ENCODE measurements at places on chromosomes 4 and X.
A peak's percentile ranks its signal among the peaks of the same experiment; 100 is the strongest.

- DNase-seq: no peak
Measured at GRCh38 chr4:121597346-121597934, 99.3 kb downstream of the ANXA5 start.

DNA sequence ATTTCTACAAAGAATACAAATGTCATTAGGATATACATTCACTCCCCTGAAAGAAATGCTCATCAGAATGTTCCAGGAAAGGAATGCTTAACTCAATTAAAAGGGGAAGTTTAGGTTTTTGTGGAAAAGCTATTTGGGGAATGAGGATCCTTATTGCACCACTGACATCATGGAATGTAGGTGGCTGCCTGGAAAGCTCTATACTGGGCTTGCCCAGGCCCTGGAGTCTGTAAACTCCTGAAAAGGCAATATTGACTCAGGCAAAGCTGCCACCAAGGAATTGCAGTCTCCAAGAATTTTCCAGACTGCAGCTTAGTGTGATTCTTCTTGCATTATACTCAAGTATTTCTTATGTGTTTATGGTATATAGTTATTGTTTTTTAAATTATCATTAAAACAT, 15.7 kb downstream of the DAPP1 start:
- no peak for DNase-seq

- DNase-seq: peak; percentile 76
Measured at GRCh38 chr4:94577136-94577535, 125.4 kb downstream of the PDLIM5 start.

GRCh38 chr4:81165861-81166430, 49.1 kb downstream of the PRKG2 start:
- no peak for DNase-seq

GRCh38 chr4:122086338-122087065, 65.6 kb upstream of the BLTP1 start:
- peak; percentile 16 for DNase-seq

DNA sequence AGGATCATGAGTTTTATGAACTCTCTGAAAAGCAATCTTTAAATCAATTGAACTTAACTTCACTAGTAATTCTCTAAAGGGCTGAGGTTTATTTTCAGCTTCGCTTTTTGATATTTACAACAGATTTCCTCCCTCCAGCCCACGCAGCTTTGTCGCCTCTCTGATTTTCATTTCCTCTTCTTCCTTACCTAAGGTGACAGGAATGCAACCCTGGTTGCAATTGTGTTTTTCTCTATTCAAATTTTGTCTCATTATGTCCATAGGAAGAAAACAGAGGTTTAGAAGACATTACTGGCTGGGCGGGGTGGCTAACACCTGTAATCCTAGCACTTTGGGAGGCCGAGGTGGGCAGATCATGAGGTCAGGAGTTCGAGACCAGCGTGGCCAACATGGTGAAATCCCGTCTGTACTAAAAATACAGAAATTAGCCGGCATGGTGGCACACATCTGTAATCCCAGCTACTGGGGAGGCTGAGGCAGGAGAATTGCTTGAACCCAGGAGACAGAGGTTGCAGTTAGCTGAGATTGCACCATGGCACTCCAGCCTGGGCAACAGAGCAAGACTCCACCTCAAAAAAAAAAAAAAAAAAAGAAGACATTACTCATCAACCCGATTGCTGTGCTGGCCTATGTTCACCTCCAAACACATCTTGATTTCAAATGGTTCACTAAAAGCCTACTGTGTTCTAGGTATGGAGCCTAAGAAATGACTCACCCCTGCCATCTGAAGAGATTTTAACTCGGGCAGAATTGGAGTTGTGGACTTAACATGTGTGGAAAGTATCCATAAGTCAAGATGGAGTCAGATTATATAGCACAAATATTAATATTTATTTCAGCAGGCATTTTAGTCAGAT, 36.8 kb downstream of the VSIG4 start:
- no peak for DNase-seq

DNA sequence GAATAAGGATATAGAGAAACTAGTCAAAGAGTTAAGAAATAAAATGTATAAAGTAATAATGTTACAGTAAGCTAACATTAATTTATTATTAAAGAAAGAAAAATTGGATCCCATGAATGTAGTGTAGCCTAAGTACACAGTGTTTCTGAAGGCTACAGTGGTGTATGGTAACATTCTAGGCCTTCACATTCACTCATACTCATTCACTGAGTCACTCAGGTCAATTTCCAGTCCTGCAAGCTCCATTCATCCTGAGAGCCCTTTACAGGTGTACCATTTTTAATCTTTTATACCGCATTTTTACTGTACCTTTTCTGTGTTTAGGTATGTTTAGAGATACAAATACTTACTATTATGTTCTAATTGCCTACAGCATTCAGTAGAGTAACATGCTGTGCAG, 120.6 kb upstream of the AGA start:
- DNase-seq: no peak

DNA sequence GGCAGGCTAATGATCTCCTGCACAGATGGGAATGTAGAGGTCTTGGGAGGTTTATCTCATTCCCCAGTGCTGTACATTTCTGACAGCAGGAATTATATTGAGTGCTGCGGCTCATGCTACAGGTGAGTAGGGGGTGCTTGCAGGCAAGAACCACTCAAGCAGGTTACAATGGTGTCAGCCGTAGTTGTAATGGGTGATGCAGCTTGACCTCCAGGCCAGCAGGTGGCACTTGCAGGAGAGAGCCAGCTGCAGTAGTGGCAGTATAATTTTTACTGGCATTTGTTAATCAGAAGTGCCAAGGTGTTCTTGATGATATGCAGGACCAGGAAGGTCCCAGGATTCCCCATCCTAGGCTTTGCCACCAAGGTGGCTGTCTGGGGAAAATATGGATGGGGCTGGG, 759.6 kb upstream of the NDST4 start:
- DNase-seq: no peak

GRCh38 chr4:131304686-131305085, 1844.4 kb upstream of the PCDH10 start:
- no peak for DNase-seq

- DNase-seq: no peak
Measured at GRCh38 chr4:139969635-139970266, 184.2 kb downstream of the MAML3 start.

GRCh38 chrX:130594453-130594916, 192.7 kb downstream of the RBMX2 start:
- DNase-seq: peak; percentile 47

DNA sequence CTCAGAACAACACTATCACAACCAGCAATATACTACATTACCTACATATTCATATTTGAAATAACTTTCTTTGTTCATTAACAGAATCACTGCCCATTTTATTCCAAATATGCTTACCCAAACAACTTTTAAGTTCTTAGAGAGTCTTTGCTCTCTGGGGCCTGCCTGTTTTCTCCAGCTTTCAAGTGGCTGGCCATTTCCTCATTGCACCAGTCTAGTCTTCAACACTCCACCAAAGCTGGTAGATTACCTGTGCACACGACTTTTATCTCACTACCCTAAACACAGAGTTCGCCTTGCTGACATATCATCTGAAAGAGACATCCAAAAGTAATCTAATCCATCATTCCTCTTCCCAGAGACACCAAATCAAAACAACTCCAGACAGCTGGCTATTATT, 66.2 kb downstream of the PRDM5 start:
- DNase-seq: no peak

DNA sequence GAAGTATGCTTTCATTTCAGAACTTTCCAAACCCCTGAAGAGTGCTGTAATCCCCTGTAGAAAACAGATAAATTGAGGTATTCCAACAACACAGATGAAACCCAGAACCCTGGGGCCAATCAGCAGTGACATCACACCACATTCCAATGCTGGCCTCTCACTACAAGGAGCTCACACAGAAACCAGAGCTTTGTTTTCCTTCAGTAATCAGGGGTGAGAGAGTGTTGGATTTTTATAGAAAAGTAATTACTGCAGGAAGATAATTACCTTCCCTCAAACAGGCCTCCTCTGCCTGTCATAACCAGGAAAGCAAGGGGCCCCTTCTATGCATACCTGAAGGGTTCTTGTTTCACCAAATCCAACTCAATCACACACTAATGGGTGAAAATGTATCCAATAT, 246.2 kb downstream of the SCFD2 start:
- DNase-seq: no peak

DNA sequence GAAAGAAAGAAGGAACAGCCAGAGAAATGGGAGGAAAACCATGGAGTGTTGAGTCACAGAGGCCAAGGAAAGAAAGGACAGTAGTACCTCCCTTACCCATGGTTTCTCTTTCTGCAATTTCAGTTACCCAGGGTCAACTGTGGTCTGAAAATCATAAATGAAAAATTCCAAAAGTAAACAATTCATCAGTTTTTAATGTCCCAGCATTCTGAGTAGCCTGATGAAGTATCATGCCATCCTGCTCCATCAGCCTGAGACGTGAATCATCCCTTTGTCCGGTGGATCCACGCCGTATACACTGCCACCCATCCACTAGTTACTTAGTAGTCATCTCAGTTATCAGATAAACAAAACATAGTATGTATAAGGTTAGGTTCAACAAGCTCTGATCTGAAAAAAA, 114.2 kb downstream of the COMMD8 start:
- DNase-seq: no peak

DNA sequence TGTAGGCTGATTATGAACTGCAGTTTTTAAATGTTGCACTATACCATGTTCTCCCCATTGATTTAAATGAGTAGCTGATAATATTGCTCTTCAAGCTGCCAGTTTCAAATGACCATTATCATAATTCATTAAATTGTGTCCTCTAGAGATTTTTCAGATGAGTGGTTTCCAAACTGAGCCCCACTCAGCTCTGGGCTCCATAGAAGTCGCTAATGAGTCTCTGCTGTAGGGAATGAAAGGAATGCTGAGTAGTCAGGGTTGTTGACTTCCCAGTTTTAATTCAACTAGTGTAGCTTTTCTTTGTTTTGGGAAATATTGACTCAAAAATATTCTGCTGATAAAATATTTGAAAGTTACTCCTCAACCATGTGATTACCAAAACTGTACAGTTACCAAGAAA, 1081.1 kb downstream of the ARAP2 start:
- DNase-seq: no peak

GRCh38 chr4:24672880-24673279, 88.5 kb upstream of the DHX15 start:
- no peak for DNase-seq

GRCh38 chr4:84846985-84847384, 119.5 kb downstream of the WDFY3 start:
- no peak for DNase-seq

DNA sequence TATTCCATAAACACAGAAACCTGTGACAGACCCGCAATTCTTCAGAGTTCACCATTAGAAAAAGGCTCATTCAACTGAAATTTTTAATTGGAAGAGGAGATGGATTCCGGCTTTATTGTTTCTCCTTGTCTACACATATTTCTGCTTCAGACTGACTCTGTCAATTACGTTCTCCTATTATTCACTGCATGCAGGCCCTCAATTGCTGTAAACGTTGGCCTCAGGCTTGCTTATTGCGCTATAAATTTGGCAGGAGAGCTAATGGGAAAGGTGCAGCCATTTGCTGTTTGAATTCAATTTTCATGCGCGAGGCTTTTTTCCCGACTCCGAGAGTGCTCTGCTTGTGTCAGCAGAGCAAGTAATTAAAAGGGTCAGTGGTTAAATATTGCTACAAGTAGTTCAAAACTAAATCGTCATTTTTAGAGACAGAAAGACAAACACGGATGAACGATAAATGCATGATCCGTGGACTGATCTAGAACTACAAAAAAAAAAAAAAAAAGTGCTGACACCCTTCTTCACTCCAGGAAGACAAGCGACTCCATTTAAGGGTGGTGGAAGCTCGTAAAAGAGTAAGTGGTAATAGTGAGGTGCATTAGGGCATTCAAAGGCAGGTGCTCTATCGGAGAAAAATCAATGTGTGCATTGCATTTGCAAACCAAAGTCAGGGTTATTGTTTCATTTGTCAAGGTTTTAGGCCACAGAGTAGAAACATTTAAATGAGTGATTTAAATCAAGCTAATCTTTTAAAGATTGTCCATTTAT, 841.6 kb upstream of the FRG1 start:
- DNase-seq: no peak

GRCh38 chr4:68951806-68952585, 392 bp upstream of the UGT2A3 start:
- DNase-seq: no peak

GRCh38 chr4:5166377-5166776, 115.1 kb downstream of the STK32B start:
- DNase-seq: no peak

DNA sequence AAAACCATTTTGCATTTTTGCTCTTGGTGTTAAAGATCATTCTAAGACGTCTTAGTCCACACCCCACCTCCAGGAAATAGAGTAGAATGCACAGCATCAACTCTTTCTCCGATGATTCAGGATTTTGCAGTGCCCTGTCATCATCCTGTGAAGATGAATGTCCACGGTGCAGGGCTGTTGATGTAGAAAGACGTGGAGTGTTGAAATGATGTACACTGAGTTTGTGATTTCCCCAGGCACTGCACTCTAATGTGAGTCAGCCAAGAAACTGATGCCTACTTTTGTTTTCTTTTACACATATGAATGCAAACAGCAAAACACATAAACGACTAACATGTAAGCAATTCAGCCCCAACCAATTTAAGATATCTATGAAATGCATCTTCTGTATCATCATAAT, 10.5 kb downstream of the LGI2 start:
- no peak for DNase-seq

DNA sequence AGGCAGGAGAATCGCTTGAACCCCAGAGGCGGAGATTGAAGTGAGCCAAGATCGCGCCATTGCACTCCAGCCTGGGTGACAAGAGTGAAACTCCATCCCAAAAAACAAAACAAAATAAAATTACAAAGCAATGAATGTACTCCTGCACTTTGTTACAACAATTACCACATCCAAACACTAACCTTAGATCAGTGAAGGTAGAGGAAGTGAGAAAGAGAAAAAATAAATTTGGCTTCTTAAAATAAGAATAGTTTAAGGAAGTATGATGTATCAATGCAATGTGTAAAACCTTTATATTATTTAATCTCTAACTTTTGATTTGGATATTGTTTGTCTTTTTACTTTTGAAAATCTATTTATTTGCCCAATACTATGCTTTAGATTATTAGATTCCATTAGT, 21.7 kb upstream of the CSN1S1 start:
- no peak for DNase-seq

DNA sequence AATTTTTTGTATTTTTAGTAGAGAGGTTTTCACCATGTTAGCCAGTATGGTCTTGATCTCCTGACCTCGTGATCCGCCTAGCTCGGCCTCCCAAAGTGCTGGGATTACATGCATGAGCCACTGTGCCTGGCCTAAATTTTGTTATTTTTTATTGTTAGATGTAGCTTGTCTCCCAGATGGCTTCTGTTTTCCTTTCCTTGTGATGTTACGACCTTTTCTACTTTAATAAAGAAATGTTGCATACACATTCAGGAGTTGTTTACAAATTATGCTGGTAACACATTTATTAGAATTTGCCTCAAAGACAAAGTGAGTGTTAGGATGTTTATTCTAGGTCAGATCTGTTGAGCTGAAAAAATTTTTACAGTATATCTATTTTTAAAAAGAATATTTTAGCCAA, 18.4 kb downstream of the PDLIM5 start:
- no peak for DNase-seq

DNA sequence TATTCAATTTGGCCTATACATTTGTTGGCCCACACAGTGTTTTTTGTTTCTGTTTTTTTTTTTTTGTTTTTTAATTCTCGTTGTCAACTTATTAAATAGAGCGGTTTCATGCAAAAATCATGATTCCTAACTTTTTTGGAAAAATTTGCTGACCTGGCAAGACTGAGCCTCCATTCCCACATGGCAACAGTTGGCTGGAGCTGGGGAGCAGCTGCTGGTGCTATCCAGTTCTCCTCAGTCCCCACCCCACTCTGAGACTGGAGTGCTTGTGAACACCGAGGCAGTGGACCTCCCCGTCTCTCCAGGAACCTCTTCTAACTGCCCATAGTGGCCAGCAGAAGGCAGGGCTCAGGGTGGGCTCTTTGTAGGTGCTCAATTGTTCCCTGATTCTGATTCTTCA, 95.7 kb upstream of the OTUD4 start:
- DNase-seq: no peak

All from putamen (tissue), 1 donor.